ENCODE measurements at places on chromosomes 1 and 21.

DNA sequence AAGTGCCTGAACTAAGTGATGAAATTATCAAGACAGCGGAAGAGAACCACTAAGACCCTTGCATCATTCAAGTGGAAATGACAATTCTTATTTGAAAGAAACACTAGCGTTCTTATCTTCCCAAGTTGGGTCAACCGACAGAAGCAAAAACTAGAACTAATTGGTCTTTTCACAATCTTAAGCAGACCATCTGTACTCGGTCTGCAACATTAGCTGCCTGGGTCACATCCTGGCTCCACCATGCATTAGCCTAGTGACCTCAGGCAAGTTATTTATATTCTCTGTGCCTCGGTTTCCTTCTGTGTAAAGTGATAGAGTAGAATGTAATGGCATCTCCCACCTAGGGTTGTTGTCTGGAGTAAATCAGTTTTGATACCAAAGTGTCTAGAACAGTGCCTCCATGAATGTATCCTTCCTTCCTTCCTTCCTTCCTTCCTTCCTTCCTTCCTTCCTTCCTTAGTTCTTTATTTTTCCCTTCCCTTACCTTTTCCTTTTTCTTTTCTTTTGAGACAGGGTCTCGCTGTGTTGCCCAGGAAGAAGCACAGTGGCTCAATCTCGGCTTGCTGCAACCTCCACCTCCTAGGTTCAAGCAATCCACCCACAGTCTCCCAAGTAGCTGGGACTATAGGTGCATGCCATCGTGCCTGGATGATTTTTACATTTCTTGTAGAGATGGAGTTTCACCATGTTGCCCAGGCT lies 6.0 kb downstream of the COLGALT2 start:
- DNase-seq = no peak

- no peak for DNase-seq
These were observed 77.5 kb downstream of the RRAGC start for GRCh38 chr1:38781872-38782617.

GRCh38 chr21:43991447-43991991 lies 20.6 kb upstream of the TRAPPC10 start:
- DNase-seq = no peak

- DNase-seq = no peak
These were observed 158.3 kb downstream of the KAZN start for GRCh38 chr1:14756589-14757285.

Data from activated T-cell treated with anti-CD3 and anti-CD28 coated beads for 48 hours (primary cell).